ENCODE measurements at places on chromosomes 4 and X.

DNA sequence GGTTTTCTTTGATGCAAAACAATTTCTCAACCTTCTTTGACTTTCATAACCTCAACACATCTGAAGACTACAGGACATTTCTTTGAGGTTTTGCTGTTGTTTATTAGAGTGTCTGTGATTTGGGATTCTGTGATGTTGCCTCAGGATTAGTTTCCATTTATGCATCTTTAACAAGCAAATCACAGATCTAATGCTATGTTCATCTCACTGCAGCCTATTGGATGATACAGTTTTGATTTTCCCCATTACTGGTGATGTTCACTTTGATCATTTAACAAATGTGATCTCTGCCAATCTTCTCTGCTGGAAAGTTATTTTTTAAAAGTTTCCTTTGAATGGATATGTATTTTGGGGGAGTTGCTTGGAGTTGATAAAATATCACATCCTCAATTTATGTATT is 624.9 kb upstream of the HS3ST1 start:
- no peak for DNase-seq

DNA sequence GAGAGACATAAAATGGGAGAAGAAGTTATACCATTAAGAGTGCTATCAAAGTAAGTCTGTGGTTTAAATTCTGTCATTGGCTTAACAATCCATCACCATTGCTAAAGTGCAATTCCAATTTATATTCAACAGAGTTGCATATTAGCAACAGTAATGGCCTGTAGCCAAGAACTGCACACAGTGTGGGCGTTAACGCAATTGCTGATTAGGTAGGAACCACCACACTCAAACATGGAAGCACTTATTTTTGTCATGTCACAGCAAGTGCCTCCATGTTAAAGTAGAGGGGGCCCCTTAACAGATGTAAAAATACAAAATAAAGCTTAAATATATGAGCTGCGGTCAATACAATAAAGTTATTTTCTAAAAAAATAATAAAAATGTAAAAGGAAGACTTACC is 10.8 kb downstream of the LARP7 start:
- DNase-seq: no peak

- no peak for DNase-seq
These were observed 19.4 kb upstream of the ATP8A1 start for GRCh38 chr4:42676066-42676951.

DNA sequence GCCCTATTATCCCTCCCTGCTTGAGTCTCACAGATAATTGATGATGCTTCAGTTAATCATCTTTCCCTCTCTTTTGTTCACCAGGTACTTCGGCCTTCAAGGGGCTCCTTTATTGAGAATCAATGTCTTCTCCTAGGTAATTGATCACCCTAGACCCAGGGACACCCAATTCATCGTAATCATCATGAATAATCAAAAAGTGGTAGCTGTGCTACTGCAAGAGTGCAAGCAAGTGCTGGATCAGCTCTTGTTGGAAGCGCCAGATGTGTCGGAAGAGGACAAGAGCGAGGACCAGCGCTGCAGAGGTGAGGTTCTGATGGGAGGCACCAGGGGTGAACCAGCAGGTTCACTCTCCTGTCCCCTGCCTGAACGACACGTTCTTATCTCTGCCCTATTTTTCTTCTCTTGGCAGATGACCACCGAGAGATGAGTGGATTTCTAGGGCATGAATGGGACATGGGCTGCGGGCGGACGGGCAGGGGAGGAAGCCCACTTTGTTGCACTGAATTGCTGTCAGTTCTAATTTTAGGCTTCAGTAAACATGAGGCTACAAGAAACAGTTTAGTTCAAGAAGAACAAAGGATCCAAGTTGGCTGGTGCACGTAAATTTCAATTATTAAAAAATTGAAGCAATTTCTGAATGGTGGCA is 80.5 kb downstream of the ALPK1 start:
- DNase-seq: no peak

DNA sequence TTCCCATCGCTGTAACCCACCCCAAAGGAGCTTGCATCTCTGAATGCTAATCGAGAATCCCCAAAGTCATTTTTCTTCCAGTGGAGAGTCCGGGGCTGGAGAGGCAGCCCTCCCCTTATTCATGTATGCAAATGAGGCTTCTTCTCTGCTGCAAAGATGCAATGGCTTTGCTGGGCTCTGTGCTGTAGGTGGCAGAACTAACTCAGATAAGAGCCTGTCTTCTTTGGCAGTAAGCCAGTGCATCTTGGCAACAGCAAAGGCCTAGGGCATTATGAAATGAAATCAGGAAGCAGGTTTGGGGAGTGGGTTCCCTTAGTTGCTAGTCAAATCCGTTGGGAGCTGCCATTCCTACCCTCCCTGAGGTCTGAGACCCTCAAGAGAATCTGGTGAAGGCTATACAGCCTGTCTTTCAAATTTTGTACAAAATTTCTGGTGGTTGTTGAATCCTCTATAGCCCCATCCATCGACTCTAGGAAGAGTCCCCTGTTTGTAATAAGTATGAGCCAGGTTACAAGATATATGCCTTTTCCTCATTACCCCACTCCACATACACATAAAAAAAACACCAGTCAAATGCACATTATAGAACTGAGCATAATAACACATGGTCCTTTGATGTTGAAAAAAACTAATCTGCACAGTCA is 290.6 kb upstream of the TAPT1 start:
- peak; percentile 46 for DNase-seq

DNA sequence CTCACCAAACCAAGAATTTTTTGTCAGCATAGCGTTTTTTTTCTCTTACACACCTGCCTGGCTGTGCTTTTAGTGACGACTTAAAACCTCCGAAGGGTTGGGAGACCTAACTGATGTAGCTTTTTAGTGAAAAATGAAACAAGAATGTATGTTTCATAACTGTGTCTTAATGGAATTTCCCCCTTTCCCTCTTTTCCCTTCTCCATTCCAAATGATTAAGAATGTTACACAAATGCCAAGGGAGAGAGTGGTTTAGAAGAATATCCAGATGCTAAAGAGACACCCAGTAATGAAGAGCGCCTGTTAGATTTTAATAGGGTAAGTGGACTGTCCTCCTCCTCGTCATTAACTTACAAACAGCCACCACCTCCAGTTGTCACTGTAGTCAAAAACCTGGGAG is 33.2 kb upstream of the TBC1D14 start:
- DNase-seq: no peak

Measured in right forelimb (tissue), 1 donor.